Nucleus accumbens (tissue), 56 donors: ENCODE measurements at places on chromosomes 6 and 20.
A peak's percentile ranks its signal among the peaks of the same experiment; 100 is the strongest.

GRCh38 chr6:110331816-110332215, 26.3 kb downstream of the METTL24 start:
- no peak for DNase-seq

DNA sequence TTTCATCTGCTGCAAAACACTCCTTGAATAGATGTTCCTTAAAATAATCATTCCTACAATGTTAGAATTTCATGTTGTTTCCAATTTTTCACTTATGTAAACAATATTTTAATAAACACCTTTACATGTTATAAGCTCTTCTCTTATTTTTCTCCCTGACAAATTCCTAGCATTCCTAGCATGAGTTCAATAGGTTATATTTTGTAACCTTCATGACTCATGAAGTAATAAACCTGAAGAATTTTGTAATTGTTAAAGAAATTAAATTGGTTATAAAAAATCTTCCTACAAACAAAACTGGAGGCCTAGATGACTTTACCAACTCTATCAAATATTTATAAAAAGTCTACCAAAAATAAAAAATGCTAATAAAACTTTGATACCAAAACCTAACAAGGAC, 66.3 kb downstream of the NT5E start:
- no peak for DNase-seq

DNA sequence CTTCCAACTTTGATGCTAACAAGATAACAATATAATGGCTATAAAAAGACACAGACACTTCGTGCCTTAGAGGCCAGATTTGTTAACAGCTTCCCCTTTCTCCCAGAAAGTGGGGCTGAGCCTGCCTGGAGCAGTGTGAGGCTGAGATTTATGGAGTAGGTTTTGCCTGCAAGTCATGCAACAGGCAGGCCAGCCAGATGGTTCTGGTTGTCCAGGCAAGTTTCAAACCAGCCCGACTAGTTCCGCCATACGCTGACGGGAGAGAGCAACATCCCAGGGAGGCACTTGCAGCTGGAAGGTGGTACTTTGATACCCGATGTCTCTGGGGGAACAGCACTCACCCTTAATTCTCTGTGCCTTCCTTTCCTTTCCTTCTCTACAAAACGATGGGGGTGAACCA, 81.3 kb upstream of the NAA20 start:
- DNase-seq, result no peak

DNA sequence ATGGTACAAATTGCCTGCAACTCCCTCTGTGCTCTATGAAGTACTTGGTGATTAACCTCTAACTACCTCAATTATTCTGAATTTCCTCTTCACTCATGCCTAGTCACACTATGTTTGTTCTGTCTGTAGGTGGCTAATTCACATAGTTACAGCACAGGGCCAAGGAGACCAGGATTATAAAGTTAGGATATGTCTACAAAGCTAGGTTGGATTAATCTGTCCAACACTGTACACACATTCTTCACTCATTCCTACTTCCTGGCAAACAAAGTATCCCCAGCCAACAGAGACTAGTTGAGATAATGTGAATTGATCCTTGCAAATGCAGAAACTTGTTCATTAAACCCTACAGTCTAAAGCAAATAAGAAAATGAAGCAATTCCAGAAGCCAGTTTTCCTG, 269.8 kb downstream of the HACE1 start:
- no peak for DNase-seq

- DNase-seq, result no peak
Measured at GRCh38 chr6:113447088-113447831, 409.9 kb upstream of the MARCKS start.

DNA sequence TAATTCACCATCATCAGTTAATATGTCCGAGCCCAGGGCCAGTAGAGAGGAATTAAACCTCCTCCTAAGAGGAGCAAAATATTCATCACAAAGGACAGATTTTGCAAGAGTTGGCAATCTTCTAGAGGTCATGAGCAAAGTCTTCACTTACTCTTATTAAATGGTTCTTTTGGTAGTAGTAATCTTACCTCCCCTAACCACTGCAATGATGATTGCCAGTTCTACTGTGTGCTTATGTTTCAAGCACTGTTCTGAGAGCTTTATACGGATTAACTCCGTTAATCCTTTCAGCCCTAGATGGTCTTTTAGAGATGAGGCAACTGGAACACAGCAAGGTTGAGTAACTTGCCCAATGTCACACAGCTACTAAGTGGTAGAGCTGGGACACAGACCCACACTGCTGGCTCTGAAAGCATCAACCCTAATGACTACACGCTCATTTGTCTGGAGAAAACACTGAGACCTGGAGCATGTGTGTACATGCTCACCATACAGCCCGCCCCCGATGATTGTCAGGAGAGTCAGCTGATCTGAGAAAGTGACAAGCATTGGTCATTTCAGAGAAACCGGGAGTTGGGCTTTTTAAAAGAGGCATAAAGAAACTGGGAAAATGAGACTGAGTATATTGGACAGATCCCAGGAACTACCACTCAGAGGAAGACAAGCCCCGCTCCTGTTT, 276.0 kb downstream of the NRN1 start:
- no peak for DNase-seq

- no peak for DNase-seq
Measured at GRCh38 chr6:25165177-25165576, 114.0 kb upstream of the CARMIL1 start.

DNA sequence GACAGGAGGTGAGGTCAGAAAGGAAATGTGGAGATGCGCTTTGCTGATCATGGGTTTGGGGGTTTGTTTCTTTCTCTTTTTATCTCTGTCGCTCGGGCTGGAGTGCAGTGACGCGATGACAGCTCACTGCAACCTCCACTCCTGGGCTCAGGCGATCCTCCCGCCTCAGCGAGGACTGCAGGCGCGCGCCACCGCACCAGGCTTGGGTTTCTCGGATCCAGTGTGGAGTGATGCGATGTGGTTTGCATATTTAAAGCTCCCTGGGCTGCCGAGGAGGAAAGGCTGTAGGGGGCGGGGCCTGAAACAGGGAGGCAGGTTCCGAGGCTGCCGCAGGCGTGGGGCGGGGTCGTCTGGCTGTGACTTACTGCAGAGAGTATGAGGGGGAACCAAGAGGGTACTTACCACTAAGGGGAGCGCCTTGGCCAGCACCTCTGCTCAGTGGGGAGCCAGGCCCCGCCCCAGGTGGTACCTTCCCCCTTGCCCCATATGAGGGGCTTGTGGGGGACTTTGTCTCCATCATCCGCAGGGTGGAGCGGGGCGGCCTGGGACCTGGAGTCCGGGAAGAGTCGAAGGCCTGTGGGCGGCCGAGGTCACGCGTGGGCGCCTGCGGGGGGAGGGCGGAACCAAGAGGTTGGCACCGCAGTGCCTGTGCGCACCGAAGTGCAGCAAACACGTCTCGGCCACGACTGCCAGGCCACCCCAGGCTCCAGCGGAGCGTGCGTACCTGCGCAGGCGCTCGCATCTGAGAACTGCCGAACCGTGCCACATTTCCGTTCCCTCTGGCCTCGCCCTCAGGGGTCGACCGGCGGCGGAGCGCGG, 12.7 kb upstream of the BAK1 start:
- DNase-seq, result peak; percentile 47

GRCh38 chr6:152426276-152426675, 210.9 kb downstream of the SYNE1 start:
- no peak for DNase-seq

- no peak for DNase-seq
Measured at GRCh38 chr6:21024616-21025015, 490.4 kb downstream of the CDKAL1 start.

GRCh38 chr6:91340896-91341395, 754.1 kb upstream of the MAP3K7 start:
- no peak for DNase-seq

DNA sequence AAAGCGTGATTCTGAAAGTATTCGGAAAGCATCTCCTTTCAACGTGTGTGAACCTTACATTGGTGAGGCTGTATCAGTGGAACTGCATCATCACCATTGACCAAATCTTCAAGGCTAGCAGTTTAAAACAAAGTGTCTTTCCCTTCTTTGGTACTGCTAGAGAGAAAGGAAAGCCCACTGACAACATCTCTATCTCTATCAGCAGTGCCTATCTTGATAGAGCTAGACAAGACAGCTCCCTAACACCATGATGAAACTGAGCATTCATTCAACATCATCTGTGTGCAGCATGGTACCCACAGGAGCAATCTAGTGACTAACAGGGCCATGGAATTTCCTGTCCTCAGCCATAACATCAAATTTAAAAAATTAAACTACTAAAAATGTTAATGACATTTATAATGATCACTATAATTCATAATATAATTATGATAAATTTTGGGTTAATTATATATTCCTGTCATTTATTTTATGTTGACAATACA, 31.5 kb upstream of the EDN1 start:
- no peak for DNase-seq

DNA sequence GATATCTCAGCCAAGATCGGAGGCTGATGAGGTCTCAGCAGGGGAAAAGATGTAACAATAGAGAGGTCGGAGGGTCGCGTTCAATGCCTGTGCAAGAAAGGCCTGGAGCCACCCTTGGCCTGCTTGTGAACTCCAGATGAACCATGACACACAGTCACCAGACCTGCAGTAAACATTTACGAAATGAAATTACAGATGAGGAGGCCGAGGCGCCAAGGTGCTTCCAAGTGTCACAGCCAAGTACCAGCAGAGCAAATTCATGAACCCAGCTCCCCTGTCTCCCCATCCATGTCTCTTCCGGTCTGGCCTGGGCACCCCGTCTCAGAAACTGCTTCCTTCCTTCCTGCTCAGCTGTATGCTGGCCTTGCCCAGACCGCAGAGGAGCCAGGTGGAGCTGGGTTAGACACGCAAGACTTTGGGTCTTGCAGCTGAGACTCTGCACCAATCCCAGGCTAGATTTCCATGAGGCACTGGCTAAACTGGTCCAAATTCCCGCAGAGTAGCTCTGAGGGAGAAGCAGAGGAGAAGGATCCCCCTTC, 48.1 kb downstream of the CHMP4B start:
- DNase-seq, result no peak

- no peak for DNase-seq
Measured at GRCh38 chr20:63377256-63377941, 16.2 kb upstream of the CHRNA4 start.

DNA sequence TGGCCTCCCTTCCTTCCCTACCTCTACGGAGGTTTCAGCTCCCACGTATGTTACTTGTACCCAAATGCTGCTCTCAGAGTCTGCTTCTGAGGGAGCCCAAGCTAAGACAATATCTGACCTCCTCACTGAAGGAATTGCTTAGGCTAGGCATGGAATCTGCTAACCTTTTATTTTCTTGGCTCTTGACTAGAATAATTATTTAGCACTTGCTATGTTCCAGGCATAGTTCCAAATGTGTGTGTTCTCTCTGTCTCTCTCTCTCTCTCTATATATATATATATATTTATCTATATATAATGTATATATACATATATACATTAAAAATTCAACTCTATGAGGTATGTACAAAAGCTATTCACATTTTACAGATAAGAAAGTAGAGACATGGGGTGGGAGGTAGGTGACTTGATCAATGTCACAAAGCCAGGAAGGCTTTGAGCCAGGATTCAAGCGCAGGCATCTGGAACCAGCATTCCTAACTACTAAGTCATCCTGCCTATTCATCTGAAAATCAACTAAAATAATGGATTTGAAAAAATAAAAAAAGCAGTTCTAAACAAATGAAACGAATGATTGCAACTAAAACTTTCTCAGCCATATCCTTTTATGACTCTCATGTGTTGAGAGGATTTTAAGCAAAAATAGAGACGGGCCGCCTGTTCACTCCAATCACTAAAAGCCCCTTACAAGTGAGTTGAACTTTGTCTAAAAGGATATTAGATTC, 189.7 kb upstream of the JAG1 start:
- no peak for DNase-seq

DNA sequence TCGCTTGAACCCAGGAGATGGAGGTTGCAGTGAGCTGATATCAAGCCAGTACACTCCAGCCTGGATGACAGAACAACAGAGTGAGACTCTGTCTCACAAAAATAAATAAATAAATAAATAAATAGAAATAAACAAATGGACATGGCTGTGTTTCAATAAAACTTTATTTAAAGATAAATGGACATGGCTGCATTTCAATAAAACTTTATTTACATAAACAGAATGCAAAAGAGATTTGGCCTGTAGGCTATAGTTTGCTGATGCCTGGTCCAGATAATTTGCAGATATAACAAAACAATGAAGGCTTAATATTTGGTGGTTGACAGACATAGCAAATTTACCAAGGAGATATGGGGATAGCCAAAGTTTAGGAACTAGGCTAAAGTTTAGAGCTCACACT, 66.8 kb downstream of the ZNF831 start:
- no peak for DNase-seq

GRCh38 chr6:89035252-89036101, 45.1 kb upstream of the PNRC1 start:
- DNase-seq, result peak; percentile 18

GRCh38 chr20:40961176-40961575, 67.4 kb upstream of the TOP1 start:
- DNase-seq, result no peak

DNA sequence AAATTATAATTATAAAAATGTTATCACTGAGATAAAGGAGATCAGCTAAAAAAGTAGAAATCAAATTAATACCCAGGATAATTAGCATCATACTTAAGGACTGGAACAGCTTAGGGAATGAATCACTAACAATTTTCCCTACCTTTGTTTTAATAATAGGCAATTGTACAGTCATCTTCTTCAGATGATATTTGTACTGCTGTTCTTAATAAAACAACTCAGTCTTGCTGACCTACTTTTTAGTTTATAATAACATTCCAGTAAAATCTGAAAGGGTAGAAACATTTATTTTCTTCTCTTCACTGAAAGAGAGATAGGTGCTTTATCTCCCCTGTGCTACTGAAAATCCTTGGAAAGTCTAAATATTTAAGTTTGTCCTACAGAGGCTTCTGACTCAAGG, 271.2 kb upstream of the THEMIS start:
- DNase-seq, result no peak

GRCh38 chr20:58340853-58341252, 31.3 kb downstream of the RAB22A start:
- no peak for DNase-seq

GRCh38 chr20:47224857-47225256, 131.6 kb downstream of the ZMYND8 start:
- DNase-seq, result no peak

DNA sequence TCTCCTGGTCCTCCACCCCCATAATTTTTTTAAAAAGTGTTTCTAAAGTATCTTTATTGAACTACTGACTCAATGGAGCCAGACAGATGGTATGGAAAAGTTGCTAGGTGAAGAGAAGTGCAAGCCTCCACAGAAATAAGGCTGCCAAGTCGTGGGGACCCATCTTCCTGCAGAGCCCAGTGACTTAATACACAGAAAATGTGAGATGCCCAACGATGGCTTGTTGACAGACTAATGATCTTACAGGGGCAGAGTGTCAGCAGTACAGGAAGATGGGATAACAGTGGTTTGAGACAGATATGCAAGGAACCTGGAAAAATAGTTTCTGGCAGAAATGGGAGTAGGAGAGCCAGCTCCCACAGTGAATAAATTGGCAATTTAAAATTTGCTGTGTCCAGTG, 43.3 kb downstream of the FYN start:
- no peak for DNase-seq
